ENCODE measurements at places on chromosomes 3 and 15.

GRCh38 chr3:178966299-178967176 is 105.1 kb downstream of the ZMAT3 start:
- peak; percentile 4 for DNase-seq

- DNase-seq = no peak
These were observed 263.2 kb upstream of the TGFBR2 start for GRCh38 chr3:30343067-30343831.

GRCh38 chr15:38624244-38625205 is 59.9 kb upstream of the RASGRP1 start:
- DNase-seq = no peak

GRCh38 chr3:169400874-169401273 is 262.6 kb downstream of the MECOM start:
- no peak for DNase-seq

GRCh38 chr15:52803467-52804306 is 13.6 kb upstream of the ONECUT1 start:
- no peak for DNase-seq

DNA sequence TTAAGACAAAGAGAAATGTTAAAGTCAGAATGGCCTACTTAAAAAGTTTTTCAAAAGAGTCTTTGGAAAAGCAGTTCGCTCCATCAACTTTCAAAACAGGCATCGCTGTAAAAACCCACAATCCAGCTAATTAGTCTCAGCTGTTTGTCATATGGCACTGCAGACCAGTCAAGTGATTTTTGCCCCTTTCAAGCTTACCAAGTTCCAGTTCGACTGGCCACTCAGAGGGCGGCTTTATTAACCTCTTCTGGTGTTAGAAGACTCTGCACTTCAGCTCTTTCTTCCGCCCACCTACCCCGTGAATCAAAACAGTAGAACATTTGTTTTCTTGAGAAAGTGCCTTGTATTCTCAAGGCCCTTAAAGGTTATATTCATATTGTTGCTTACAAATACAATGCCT is 19.3 kb downstream of the RAB27A start:
- no peak for DNase-seq

- no peak for DNase-seq
These were observed 21.1 kb downstream of the MAGI1 start for GRCh38 chr3:66017591-66017990.

DNA sequence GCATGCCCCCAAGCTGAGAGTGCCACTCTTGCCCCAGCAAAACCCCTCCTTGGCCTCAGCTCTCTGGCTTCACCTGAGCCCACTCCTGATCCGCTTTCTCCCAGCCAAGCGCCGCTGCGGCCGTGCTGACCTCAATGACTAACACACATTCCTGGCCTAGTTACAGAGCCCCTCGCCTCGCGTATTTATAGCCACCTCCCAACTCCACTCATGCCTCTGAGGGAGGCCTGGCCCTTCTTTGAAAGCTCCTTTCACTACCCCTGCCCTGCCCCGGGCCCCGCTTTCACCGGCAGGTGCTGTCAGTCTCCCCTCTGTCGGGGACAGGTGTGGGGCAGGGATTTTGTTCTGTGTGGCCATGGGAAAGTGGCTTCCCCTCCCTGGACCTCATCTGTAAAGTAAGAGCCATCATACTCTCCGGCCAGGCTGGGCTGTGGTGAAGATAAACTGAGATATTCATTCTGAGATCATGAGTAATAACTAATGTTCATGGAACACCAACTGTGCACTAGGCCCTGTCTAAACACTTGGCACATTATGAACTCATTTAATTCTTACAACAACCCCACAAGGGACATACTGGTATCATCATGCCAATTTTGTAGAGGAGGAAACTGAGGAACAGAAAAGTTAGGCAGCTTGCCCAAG is 13.2 kb upstream of the ATP2B2 start:
- DNase-seq = no peak

DNA sequence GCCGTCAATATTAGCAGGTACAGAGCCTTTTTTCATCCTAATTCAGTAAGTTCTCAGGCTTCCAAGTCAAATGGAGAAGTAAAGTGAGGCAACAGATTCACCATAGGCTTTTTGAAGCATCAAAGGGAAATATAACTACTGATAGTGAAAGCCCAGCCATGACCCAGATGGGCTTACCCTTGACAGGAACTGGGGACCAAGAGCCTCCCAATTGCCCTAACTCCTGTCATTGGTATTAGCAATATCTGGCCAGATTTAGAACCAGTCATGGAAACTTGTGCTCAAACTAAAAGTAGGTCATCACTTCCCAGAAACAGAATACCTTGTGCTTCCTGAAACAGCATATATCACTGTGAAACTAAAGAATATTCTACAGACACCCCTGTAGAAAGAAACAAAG is 33.0 kb downstream of the NME9 start:
- DNase-seq = no peak

DNA sequence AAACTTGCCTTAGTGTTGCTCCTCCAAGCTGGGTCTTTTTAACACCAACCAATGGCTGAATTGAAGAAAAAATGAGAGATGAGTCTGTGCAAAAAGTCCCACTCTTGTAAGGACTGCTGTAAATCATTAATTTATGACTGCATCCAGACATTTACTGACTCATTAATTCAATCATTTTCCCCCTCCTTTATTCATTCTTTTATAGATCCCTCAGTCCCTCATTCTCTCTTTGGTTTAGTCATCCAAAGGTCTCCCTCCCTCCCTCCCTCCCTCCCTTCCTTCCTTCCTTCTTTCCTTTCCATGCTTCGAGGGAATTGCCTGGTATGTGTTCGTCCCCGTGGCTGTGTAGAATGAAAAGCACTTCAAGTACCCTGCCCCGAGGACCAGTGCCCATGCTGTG is 35.3 kb upstream of the MRPS22 start:
- DNase-seq = no peak

- no peak for DNase-seq
These were observed 3.4 kb downstream of the VILL start for GRCh38 chr3:37993820-37994638.

DNA sequence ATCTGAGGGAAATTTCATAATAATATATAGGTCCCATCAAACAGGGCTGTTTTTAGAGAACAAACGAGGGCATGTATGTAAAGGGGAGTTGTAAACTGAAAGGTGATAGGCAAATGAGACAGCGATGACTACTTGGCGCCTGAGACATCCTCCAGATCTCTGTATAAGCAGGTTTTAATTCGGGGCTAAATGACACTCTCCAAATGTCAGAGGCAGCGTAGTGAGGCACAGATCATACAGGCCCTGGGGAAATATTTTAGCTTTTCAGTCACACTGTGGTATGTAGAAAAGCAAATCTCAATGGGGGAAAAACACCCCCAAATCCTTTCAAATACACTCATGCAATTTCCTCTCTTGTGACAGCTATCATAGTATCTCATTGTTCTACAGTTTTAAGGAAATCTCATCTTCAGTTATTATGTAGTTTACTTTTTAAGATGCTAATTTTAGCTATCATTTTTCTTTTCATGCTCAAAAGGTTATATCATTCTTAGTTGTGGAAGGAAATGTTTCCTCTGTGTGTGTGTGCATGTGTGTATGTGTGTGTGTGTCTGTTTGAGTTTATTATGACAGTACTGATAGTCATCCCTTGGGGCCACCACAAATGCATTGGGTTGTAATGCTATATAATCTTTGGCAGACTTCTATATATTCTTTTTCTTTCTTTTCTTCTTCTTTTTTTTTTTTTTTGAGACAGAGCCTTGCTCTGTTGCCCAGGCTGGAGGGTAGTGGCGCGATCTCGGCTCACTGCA is 1.1 kb downstream of the TPRG1 start:
- DNase-seq = no peak
